Stimulated activated CD8-positive, alpha-beta memory T cell treated with anti-CD3 and anti-CD28 coated beads, Interleukin-4, amount 100 ng/mL, for 1 hour (primary cell): ENCODE measurements at places on chromosomes 4 and X.

- no peak for DNase-seq
These were observed 135.0 kb upstream of the TENT5D start for GRCh38 chrX:80285131-80285773.

DNA sequence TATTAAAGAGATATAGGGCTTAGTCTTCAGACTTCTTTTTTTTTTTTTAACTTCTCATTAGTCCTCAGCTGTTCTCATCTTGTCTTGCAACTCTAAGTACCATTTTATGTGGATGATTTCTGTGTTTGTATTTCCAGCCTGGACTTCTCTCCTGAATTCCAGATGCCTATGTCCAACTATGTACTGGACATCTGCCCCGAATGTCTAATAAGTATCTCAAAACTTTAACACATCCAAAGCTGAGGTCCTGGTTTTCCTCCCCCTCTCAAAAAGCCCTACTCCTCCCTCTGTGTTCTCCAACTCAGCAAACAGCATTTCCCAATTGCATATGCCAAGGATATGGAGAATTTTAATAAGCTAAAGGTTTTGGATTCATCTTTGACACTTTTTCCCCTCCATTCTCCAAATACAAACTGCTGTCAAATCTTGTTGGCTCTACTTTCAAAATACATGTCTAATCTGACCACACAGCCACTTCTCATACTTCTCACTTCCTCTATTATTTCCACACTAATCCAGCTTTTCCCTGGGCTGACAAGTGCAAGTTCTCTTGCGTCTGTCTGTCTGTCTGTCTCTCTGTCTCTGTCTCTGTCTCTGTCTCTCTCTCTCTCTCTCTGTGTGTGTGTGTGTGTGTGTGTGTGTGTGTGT lies 79.8 kb downstream of the CLCN5 start:
- no peak for DNase-seq

GRCh38 chr4:94171616-94172015 lies 36.0 kb upstream of the SMARCAD1 start:
- DNase-seq: no peak

GRCh38 chr4:186714006-186714675 lies 9.5 kb downstream of the FAT1 start:
- no peak for DNase-seq

DNA sequence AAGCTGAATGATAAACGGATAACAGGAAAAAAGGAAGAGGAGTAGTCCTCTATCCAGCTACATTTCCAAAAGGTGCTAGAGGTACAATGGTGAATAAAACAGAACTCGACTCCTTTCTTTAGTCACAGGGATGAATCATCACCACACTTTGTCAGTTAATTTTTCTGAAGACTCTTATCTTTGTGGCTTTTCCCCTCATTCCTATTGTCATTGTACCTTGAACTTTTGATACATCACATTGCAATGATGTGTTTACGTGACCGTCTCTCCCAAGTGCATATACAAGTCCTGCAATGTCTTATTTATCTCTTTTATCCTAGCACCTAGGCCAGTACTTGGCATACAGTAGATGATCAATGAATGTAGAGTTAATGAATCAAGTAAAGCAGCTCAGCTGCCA lies 134.7 kb downstream of the LHFPL1 start:
- no peak for DNase-seq

GRCh38 chr4:15521442-15522039 lies 51.9 kb downstream of the CC2D2A start:
- no peak for DNase-seq
